AG04450 (cell line): ENCODE measurements at places on chromosomes 3 and 15. TPM values are rescaled to one million over a fixed set of nuclear protein-coding genes. Genes with fewer than 3 reads are reported as not detected.

DNA sequence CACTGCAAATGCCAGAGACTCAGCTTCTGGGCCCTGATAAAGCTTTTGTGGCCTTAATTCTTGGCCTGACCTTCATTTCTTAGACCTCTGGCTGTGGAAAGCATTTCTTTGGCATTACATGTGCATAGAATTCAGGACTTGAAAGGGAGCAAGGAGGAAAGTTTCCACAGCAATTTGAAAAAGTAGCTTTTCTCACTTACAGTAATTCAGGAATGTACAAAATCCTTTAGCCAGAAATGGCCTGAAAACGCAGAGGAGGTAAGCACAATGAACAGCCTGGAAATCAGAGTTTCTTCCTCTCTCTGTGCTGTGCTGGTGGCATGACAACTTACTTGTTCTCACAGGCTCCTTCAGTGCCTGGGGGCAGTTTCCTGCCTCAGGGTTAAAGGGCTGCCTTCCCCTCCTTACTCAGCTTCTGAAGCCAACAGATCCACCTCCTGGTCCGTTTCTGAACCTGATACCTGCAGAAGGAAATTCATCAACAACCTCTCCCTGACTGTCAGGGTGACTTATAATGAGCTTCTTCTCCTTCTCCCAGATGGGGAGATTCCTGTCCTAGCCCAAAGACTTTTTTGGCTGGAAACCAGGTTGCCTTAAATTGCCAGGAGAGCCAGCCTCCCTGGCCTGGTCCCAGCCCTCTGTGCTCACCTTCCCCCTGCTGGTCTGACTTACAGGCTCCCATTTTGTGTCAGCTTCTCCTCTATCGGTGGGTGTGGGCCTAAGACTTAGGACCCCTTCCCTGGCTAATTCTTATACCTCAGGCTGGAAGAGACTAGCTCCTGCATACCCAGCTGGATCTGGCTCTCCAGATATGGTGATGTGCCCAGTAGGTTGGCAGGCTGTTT lies 102.3 kb downstream of the MYRIP start:
- no peak for DNase-seq

DNA sequence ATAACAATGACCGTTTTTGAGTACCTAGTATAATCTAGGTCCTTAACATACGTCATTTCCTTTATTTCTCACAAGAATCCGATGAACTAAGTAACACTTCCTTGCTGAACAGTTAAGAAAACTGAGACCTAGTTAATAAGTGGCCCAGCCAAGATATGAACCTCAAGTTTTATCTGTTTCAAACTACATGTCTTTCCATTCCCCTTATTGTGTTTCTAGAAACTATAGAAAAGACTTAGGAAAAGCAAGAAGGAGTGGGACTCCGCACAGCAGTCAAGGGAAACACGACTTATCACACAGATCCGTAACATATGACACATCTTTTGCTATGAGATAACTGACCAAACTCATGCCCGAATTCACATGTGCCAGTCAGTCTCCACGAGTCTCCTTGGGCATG lies 221.2 kb upstream of the ADAMTS9 start:
- no peak for DNase-seq

- peak; percentile 78 for DNase-seq
Observed at GRCh38 chr3:187062526-187063177, 76.6 kb downstream of the RPL39L start.

Gene CHRNA5
- 4.3 and 5.2 TPM in 2 replicates for polyA plus RNA-seq

DNA sequence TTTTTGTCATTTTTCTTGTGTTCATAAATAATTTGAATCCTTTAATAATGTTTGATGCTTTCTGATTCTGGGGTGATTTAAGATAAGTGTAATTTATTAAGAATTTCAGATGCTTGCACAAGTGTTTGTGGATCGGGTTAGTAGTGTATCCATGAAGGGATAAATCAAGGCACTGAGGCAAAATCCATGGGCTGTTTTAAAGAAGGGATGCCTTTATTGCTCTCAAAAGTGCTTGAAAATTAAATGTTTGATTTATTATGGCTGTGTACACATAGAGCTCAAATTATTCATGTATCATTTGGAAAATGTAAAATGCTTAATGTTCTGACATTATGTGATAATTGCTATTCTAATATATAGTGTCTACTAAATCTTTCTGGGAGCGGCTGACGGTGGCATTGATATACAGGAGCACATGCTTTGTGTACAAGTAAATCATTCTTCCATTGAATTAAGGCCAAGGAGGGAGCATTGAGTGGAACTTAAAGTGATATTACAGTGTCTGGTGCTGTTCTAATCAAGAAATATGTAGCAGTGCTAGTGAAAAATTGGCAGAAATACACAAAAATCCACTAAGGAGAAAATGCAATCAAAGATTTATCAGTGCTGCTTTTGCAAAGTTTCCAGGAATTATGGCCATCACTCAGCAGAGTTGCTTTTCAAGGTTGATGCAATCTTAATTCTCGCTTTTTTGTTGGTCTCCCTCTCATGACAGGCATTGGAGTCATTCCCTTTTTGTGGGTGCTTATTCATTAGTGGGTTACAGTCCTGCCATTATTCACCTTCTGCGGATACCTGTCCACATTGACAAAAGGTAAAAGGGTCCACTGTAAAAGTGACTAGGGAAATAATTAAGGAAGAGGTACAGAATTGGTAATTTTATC lies 181.6 kb downstream of the MFSD1 start:
- DNase-seq: no peak

Gene EPHA3
- polyA plus RNA-seq: 0.04 TPM in 2 replicates

GRCh38 chr3:58577269-58577821 lies at the start of gene FAM107A:
Gene FAM107A, minus strand, starts transcription at chr3:58577391. Its CDS starts 7,531 bp downstream, at chr3:58569860.
- DNase-seq: no peak

DNA sequence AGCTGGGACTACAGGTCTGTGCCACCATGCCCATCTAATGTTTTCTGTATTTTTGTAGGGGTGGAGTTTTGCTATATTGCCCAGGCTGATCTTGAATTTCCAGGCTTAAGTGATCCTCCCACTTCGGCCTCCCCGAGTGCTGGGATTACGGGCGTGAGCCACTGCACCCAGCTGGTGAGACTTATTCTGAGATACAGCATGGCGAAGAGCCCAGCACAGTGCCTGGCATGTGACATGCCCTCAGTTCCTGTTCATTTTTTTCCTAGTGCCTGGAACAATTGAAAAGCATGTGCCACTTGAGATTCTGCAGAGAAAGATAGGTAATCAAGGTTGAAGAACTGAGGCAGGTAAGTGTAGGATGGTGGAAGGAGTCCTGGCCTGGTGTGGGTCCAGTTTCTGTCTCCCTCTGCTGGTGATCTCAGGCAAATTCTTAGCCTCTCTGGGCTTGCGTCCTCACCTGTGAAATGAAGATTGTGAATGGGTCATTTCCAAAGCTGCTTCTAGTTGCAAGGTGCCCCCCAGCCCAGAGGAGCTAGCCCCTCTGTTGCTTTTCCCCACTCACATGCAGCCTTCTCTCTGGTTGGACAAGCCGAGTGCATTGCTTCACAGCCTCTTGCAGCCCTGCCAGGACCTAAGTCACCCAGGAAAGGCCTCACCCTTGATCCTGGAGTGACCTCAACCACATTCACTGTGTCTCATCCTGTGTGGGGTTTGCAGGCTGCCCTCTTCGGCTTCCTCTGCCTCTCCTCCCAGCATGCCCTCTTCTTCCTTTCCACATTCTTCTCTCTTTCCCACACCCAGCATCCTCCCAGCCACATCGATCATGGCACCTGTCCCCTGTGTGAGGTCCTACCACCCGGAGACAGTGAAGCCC lies 4.3 kb upstream of the RHCG start:
- no peak for DNase-seq

DNA sequence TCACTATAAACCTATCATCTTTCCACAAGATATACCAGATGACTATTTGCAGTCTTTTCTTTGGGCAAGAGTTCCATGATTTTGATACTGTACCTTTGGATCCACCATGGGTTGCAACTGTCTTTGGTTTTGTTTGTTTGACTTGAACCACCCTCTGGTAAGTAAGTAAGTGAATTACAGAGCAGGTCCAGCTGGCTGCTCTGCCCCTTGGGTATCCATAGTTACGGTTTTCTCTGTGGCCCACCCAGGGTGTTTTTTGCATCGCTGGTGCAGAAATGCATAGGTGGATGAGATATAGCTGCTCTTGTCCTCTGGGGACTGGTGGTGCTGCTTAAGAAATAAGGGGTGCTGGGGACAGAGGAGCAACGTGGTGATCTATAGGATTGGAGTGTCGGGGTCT lies 33.8 kb downstream of the CHDH start:
- DNase-seq: no peak

Gene VGLL3
- 27.2 and 28.3 TPM in 2 replicates for polyA plus RNA-seq

- no peak for DNase-seq
Observed at GRCh38 chr3:34727700-34728099, 911.6 kb upstream of the ARPP21 start.

- DNase-seq: no peak
Observed at GRCh38 chr15:86919581-86919980, 839.9 kb downstream of the AGBL1 start.

DNA sequence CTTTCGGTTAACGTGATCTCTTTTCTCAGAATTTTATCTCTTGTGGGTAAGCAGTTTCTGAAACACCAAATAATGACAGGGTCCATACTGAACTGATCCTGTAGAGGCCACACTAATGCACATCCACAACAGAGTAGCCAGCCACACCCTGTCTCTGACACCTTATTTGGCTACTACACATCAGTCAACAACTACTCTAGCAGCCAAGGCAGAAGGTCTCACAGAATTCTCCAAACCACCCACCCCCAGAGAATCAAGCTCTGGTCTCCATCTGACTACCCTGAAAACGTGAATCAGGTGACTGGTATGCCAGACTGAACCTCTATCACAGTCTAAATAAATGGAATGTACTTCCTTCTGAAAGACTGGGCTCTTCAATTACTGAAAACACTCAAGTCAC lies 38.0 kb downstream of the EDC3 start:
- no peak for DNase-seq

DNA sequence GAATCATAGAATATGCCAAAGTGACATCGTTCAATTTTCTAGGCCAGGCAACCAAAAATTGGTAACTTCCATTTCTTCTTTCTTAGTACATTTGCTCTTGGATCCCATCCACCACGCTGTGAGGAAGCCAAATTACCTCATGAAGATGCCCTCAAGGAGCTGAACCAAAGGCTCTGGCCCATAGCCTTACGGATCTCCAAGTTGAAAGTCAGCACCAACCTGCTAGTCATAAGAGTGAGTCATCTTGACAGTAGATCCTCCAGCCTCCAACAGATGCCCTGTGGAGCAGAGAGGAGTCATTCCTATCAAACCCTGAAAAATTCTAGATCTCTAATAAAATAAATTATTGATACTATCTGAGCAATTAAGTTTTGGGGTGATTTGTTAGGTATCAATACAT lies 322.5 kb upstream of the COL8A1 start:
- no peak for DNase-seq

GRCh38 chr3:138398791-138399575 lies 35.4 kb upstream of the ESYT3 start:
- no peak for DNase-seq

- peak; percentile 37 for DNase-seq
Observed at GRCh38 chr15:74787251-74788041, 5.6 kb downstream of the CSK start.

- no peak for DNase-seq
Observed at GRCh38 chr15:83410532-83410931, 36.6 kb upstream of the SH3GL3 start.

GRCh38 chr3:143135150-143135549 lies 15.6 kb downstream of the CHST2 start:
- DNase-seq: peak; percentile 79

GRCh38 chr3:26768068-26768651 lies 145.6 kb downstream of the LRRC3B start:
- no peak for DNase-seq

DNA sequence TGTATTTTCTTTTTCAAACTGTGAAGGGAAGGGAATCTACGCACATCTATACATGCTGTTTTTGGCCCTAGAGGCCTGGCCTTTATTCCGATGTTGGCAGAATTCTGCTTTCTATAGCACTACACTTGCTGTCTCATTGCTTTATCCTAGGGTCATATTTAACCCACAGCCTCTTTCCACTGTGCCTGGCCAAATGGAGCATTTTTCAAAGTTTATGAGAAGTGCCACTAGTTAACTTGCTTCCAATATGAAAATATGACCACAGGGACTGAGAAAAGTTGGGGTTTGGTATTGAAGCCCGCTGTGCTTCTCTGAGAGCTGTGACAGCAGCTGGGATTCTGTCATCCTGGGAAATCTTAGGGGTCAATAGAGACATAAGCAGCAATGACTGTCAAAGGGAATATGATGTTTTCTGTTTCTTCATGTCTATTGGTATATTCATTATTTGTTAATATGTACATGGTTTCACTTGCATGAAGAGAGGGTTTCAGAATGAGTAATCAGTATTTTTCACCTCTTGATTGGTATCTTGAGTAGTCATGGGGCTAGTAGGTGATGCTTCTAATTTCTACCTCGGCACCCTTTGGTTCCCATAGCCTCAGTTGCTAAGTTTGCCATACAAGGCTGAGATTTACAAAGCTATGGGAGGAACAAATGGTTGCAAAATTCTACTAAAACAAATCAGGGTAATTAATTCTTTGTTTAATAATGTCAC lies 275.8 kb upstream of the RBMS3 start:
- no peak for DNase-seq

GRCh38 chr3:62705721-62706120 lies 169.5 kb downstream of the CADPS start:
- DNase-seq: no peak
